ENCODE measurements at places on chromosomes 6 and 20. TPM values are rescaled to one million over a fixed set of nuclear protein-coding genes. Genes with fewer than 3 reads are reported as not detected.
A peak's percentile ranks its signal among the peaks of the same experiment; 100 is the strongest.

GRCh38 chr20:51560550-51561307 lies 18.2 kb upstream of the NFATC2 start:
- H3K27ac ChIP-seq, result no peak overlapping the region
- peaks cover 12% of the 10 kb centered on the region for H3K4me1 ChIP-seq
- H3K27me3 ChIP-seq, result no peaks in the 10 kb centered on the region
- DNase-seq, result peak; percentile 19
- H3K36me3 ChIP-seq, result no peaks in the 10 kb centered on the region

DNA sequence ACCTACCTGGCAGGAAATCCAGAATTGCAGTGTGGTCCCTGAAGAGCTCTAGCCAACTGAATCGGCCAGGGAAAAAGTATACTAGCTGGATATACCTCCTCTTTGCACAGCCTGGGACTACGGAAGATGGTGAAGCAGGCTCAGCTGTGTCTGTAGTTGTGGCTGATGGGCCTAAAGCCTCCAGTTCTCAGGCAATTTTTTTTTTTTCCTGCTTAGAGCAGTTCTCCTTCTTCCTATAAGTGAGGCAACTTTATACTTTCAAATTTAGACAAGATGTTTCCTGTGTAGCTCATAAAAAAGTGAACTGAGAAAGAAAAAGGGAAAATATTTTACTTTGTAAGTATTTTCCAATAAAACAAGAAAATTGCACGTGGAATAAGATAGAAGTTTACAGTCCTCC lies 172.9 kb downstream of the CARMIL1 start:
- no peak overlapping the region for H3K27ac ChIP-seq
- DNase-seq, result no peak
- no peaks in the 10 kb centered on the region for H3K36me3 ChIP-seq
- H3K27me3 ChIP-seq, result no peaks in the 10 kb centered on the region
- no peak overlapping the region for H3K4me3 ChIP-seq
- no peaks in the 10 kb centered on the region for H3K4me1 ChIP-seq

DNA sequence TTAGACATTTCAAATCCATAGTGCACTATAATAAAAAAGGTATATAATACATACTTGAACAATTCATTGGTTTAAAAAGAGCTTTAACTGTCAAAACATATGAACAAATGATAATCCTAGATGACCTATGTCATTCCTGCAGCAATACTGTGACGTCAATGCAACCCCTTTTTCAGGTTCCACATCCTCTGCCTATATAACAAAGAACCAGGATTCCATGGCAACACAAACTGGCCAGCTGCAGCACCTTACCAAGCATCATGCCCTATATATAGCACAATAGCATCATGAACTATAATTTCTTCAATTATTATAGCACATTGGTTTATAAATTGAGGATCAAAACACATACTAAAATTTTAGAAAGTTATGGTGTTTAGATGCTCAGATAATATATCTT lies 578 bp upstream of the PTCHD4 start:
- no peaks in the 10 kb centered on the region for H3K36me3 ChIP-seq
- no peak overlapping the region for H3K27ac ChIP-seq
- no peaks in the 10 kb centered on the region for H3K27me3 ChIP-seq
- no peaks in the 10 kb centered on the region for H3K4me1 ChIP-seq
- no peak overlapping the region for H3K4me3 ChIP-seq

DNA sequence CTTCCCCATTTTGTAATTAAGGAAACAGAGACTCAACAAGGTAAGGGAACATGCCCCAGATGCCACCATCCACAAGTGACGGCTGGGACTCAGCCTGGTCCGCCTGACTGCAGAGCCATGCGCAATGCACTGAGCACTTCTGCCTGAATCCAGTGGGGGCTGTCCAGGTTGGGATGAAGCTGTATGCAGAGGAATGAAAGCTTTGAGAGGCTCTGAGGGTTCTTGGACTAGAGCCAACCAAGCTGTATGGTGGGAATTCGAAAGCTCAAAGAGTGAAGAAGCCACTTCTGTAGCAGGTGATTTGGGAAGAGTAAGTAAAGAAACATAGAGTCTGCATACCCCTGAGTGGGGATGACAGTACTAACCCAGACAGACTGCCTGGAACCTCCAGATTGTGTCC lies 127.6 kb upstream of the AKAP12 start:
- H3K27ac ChIP-seq, result no peak overlapping the region
- DNase-seq, result no peak
- H3K27me3 ChIP-seq, result peaks cover 39% of the 10 kb centered on the region
- H3K4me3 ChIP-seq, result no peak overlapping the region
- H3K4me1 ChIP-seq, result peaks cover 9% of the 10 kb centered on the region

- no peaks in the 10 kb centered on the region for H3K4me1 ChIP-seq
- H3K27ac ChIP-seq, result no peak overlapping the region
- H3K4me3 ChIP-seq, result no peak overlapping the region
- H3K27me3 ChIP-seq, result peaks cover 3% of the 10 kb centered on the region
- H3K36me3 ChIP-seq, result no peaks in the 10 kb centered on the region
- peak; percentile 16 for DNase-seq
Measured at GRCh38 chr20:32894026-32894483, 35.3 kb downstream of the EFCAB8 start.

LTB gene
- total RNA-seq, result not detected

DNA sequence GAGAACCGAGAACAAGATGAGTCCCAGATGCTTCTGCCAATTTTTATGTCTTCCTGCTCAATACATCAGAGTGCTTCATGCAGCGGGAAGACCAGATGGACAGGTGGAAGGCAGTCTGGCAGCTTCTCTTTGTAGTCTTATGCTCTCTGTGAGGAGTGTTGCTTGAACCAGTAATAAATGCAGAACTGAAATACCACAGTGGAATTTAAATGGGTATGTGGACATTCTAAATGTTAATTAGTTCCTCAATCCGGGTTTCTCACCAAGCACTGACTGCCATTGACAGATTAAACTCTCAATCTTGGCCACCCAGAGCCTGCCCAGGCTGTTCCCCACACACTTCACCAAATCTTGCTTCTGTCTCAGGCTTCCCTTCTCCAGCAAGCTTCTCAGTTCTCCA lies 695.5 kb upstream of the CHD6 start:
- H3K4me1 ChIP-seq, result no peaks in the 10 kb centered on the region
- DNase-seq, result no peak
- H3K27ac ChIP-seq, result no peak overlapping the region
- H3K27me3 ChIP-seq, result no peaks in the 10 kb centered on the region
- no peak overlapping the region for H3K4me3 ChIP-seq

DXO gene
- 7.8 TPM for total RNA-seq

Measured in IMR-90 (cell line).